ENCODE measurements at places on chromosomes 2 and 18.
A peak's percentile ranks its signal among the peaks of the same experiment; 100 is the strongest.

DNA sequence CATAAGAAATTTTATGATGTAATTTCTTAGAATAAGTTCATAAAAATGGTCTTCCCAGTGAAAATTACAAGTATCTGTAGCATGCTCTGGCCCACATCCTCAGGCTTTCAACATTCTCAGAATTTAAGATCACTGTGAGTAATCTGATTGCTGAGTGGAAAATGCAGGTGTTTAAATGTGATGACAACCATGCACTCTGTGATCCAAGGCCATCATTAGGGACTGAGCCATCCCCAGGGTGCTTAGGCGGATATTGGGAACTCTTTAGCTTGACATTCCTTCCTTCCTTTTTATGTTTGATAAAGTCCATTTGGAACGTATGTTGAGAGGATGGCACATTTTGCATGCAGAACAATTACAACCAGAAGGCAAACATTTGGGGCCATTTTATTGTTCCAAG is 95.5 kb downstream of the ARL4C start:
- DNase-seq, result no peak
- H3K36me3 ChIP-seq, result no peaks in the 10 kb centered on the region
- H3K4me1 ChIP-seq, result peaks cover 13% of the 10 kb centered on the region

GRCh38 chr18:46650681-46651080 is 6.3 kb downstream of the LOXHD1 start:
- H3K27me3 ChIP-seq, result peaks cover 44% of the 10 kb centered on the region
- no peak overlapping the region for H3K27ac ChIP-seq
- no peak overlapping the region for H3K4me3 ChIP-seq
- DNase-seq, result no peak

GRCh38 chr18:24595561-24596031 is 135.2 kb downstream of the HRH4 start:
- peaks cover 42% of the 10 kb centered on the region for H3K27me3 ChIP-seq
- no peak overlapping the region for H3K27ac ChIP-seq
- no peak for DNase-seq

DNA sequence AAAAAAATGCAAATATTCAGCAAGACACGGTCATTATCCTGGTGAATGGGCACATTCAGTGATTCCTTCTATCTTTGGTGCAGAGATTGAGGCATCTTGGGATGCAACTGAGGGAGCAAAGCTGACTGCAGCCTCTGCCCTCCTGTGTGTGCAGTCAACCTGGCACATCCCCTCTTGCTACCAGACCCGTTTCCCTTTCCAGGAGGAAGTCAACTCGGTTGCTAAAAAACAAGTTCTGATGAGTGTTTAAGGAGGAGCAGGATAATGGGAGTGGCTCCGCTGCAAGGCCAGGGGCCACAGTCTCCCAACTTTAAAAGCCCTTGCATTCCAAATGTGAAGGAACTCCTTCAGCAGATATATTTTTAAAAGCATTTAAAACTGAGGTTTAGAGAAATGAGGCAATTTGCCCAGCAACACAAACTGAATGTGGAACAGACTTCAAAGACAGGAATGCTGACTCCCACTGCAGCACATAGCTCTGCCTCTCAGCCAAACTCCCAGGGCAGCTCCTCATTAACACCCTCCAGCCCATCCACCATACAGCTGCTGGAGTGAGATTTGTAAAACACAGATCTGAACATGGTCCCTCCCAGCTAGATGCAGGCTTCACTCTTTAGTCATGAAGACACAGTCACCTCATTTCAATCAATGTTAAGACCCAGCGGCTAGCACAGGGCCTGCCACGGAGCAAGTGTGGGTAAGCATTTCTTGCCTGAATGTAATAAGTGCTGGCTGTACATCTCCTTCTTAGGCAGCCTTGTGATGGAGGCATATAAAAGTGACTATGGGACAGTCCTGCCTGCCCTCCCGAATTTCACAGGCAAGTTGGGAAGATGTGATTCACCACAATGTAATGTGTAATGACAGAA is 54.3 kb downstream of the VSNL1 start:
- H3K36me3 ChIP-seq, result no peaks in the 10 kb centered on the region
- no peaks in the 10 kb centered on the region for H3K4me1 ChIP-seq
- H3K27me3 ChIP-seq, result no peaks in the 10 kb centered on the region

DNA sequence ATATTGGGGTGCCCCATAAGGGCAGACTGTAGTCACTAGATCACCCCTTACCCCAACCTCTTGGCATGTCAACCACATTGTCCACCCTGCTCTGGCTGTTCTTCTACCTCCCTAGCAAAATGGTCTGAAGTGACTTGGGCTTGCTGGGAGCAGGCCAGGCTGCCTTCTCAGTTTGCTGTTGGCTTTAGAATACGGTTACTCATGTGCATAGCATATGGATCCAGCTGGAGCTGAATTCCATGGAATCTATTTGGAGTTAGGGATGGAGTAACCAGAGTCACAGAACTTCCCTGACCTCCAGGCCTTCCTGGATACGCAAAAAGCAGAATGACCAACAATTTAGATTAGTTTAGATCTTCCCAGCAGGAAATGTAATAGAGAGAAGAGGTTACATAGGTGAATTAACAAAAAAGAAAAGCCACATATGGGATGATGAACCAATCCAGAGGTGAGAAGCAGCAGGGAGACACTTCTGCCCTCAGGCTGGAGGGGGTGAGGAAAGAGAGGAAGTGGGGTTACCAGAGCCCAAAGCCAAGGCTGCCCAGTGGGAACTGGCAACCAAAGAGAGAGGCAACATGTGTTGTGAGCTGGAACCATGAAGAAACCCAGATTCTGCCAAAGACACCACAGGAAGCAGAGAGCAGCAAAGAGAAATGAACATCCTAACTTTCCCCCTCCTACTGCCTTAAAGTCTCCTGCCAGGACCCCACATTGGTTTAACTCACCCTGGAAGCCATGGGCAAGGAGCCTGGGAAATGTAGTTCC is 26.1 kb downstream of the PKDCC start:
- peaks cover 15% of the 10 kb centered on the region for H3K4me1 ChIP-seq
- peaks cover 15% of the 10 kb centered on the region for H3K27me3 ChIP-seq
- no peaks in the 10 kb centered on the region for H3K36me3 ChIP-seq
- no peak overlapping the region for H3K27ac ChIP-seq

DNA sequence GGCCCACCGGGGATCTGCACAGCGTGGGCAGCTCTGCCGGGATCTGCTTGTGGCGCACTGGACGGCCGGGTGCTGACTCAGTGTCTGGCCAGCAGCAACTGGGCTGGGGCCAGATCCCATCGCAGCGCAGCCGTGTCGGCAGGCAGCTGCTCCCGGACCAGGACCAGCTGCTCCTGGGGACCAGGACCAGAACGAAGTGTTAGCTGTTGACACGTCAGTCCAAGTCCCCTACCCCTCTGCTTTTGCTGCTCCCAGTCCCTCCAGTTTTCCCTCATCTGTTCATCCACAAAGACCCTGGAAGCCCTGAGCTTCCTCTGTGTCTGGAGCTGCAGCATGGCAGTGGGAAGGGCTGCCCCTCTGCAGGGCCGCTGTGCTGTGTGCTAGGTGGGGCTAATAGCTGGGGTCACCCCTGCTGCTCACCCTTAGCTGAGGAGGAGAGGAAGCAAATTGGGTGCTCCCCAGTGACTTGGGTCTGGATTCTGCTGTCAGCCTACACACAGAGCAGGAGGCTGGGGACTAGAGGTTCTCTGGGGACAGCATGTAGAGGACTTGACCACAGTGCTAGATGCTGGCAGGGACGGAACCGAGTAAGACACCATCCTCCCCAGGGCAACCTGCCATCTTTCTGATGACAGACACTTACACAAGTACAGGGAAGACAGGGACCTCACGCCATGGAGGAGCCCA is 16.9 kb upstream of the KIF1A start:
- H3K4me1 ChIP-seq, result peaks cover under 1% of the 10 kb centered on the region
- H3K36me3 ChIP-seq, result no peaks in the 10 kb centered on the region
- H3K27me3 ChIP-seq, result peaks cover 16% of the 10 kb centered on the region
- no peak overlapping the region for H3K4me3 ChIP-seq
- no peak overlapping the region for H3K27ac ChIP-seq
- no peak for DNase-seq

- no peaks in the 10 kb centered on the region for H3K36me3 ChIP-seq
- no peak overlapping the region for H3K27ac ChIP-seq
- peaks cover 20% of the 10 kb centered on the region for H3K4me1 ChIP-seq
- H3K27me3 ChIP-seq, result peaks cover 3% of the 10 kb centered on the region
- no peak for DNase-seq
Observed at GRCh38 chr2:26925100-26925791, 45.2 kb upstream of the MAPRE3 start.

- H3K27ac ChIP-seq, result peak overlapping the region; percentile 90
- peak; percentile 92 for DNase-seq
- no peaks in the 10 kb centered on the region for H3K36me3 ChIP-seq
- H3K4me3 ChIP-seq, result peak overlapping the region; percentile 61
Observed at GRCh38 chr18:3665780-3666525, 216.0 kb downstream of the TGIF1 start.

- DNase-seq, result no peak
- H3K4me3 ChIP-seq, result no peak overlapping the region
- H3K36me3 ChIP-seq, result no peaks in the 10 kb centered on the region
- peaks cover 2% of the 10 kb centered on the region for H3K27me3 ChIP-seq
- H3K4me1 ChIP-seq, result no peaks in the 10 kb centered on the region
Observed at GRCh38 chr2:133977405-133977804, 276.5 kb upstream of the MGAT5 start.

DNA sequence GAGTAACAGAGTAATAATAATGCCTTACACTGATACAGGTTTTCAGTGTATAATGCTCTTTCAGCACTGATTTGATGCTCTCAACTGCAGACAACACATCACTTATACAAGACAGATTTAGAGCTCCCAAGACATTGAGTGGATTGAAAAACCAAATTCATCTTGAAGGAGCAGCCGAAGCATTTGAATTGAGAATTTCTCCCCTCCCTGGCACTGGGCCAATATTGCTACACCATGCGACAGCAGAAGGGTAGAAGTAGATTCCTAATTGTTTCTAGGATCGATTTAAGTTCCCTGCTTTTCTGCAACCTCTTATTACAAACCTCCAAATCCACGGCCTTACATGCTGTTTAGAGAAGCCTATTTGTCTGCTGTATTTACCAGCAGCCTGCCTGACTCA is 15.5 kb downstream of the CENPA start:
- H3K27ac ChIP-seq, result no peak overlapping the region
- H3K36me3 ChIP-seq, result peaks cover 6% of the 10 kb centered on the region
- no peaks in the 10 kb centered on the region for H3K4me1 ChIP-seq
- H3K4me3 ChIP-seq, result no peak overlapping the region
- no peaks in the 10 kb centered on the region for H3K27me3 ChIP-seq
- no peak for DNase-seq

DNA sequence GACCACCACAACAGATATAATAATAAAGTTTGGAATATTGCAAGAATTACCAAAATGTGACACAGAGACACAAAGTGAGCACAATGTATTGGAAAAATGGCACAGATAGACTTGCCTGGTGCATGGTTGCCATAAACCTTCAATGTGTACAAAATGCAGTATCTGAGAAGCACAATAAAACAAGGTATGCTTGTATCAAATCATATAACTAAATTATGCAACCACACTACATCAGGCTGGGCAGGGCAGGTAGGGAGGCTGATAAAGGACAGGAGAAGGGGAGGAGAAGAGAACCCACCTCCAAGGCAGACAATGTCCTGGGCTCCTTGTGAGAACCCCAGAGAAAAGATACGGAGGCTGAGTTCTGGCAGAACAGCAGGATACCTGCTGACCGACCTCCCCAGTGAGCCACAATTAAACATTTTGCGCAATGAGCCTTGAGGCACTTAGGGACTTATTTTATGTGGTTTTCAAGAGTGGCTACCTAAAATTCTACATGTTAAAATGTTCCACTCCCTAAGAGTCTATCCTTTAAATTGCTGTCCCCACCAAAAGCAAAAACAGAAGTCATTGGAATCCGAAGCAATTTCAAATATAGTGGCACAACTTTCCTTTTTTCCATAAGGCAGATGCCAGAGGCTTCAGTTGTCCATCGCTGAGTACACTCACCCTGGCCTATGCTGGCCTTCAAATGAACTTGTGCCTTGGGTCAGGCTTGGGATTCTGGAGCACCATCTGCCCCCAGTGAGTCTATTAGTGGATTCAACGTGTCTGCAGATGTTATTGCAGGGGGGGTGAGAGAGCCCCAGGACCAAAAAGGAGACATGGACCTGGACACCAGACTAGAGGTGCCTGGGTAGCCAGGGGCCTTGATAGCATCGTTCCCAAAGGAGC is 16.8 kb downstream of the WDFY1 start:
- H3K27ac ChIP-seq, result no peak overlapping the region
- H3K4me1 ChIP-seq, result peaks cover 27% of the 10 kb centered on the region
- H3K27me3 ChIP-seq, result no peaks in the 10 kb centered on the region
- H3K4me3 ChIP-seq, result no peak overlapping the region

DNA sequence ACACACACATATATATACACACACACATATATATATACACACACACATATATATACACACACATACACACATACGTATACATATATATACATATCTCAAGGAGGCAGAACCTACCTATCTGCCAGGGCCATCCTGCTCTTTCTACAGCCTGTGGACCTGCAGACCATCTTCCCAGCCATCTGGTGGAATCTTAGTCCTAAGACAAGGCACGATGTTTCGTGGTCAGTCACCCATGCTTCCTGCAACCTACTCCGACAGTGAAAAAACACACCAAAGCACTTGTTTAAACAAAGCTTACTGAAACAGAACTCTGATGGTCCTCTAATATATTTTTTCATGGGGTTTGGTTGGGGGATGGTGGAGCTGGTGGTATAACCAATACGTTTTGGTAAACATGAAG is 164.2 kb upstream of the ZNF521 start:
- no peaks in the 10 kb centered on the region for H3K27me3 ChIP-seq
- no peak overlapping the region for H3K27ac ChIP-seq
- H3K4me3 ChIP-seq, result no peak overlapping the region
- no peak for DNase-seq
- peaks cover 29% of the 10 kb centered on the region for H3K4me1 ChIP-seq

GRCh38 chr2:58120626-58121229 is 74.1 kb downstream of the VRK2 start:
- DNase-seq, result no peak
- H3K4me3 ChIP-seq, result no peak overlapping the region
- no peaks in the 10 kb centered on the region for H3K4me1 ChIP-seq
- no peaks in the 10 kb centered on the region for H3K27me3 ChIP-seq
- H3K36me3 ChIP-seq, result peaks cover 2% of the 10 kb centered on the region

- H3K36me3 ChIP-seq, result no peaks in the 10 kb centered on the region
- H3K4me1 ChIP-seq, result no peaks in the 10 kb centered on the region
- no peak for DNase-seq
- H3K27me3 ChIP-seq, result peaks cover 23% of the 10 kb centered on the region
- no peak overlapping the region for H3K27ac ChIP-seq
Observed at GRCh38 chr18:6997808-6998207, 119.8 kb downstream of the LAMA1 start.

- H3K27me3 ChIP-seq, result no peaks in the 10 kb centered on the region
- no peak overlapping the region for H3K27ac ChIP-seq
- H3K36me3 ChIP-seq, result no peaks in the 10 kb centered on the region
- no peak for DNase-seq
Observed at GRCh38 chr18:28960146-28960545, 783.2 kb upstream of the CDH2 start.

DNA sequence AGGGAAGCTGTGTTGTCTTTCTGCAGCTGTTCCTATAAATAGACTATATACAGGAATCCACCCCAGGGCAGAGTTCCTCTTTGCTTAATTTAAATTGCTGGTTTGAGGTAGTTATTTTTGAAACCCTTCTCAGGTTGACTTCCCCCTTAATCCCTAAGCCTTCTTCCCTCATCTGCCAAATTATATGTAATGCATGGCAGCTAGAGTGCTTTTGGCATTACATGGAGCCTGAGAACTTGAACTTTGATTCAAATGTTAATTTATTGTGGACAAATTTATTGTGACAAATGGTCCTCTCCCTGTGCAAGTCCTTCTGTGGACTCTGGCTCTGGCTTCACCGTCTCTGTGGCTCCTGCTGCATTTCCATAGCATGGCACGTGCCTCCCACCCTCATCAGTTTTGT is 29.2 kb downstream of the MYO1B start:
- H3K4me3 ChIP-seq, result no peak overlapping the region
- H3K27ac ChIP-seq, result no peak overlapping the region
- H3K4me1 ChIP-seq, result peaks cover 11% of the 10 kb centered on the region
- no peak for DNase-seq

Measured in osteocyte (in vitro differentiated cells).